Esophagus mucosa (tissue), 1 donor: ENCODE measurements at places on chromosomes 7 and 10. TPM values are rescaled to one million over a fixed set of nuclear protein-coding genes. Genes with fewer than 3 reads are reported as not detected.

Gene CALML5
- 16.6 TPM for total RNA-seq

Gene ST7
- 8.2 TPM for total RNA-seq

Gene FLNC
- 2.0 TPM for total RNA-seq

Gene TUBAL3
- total RNA-seq: 0.12 TPM

Gene DLX6
- total RNA-seq: not detected

Gene FAM180A
- total RNA-seq: 0.68 TPM
